KBM-7 (cell line): ENCODE measurements at places on chromosomes 11 and 22.

DNA sequence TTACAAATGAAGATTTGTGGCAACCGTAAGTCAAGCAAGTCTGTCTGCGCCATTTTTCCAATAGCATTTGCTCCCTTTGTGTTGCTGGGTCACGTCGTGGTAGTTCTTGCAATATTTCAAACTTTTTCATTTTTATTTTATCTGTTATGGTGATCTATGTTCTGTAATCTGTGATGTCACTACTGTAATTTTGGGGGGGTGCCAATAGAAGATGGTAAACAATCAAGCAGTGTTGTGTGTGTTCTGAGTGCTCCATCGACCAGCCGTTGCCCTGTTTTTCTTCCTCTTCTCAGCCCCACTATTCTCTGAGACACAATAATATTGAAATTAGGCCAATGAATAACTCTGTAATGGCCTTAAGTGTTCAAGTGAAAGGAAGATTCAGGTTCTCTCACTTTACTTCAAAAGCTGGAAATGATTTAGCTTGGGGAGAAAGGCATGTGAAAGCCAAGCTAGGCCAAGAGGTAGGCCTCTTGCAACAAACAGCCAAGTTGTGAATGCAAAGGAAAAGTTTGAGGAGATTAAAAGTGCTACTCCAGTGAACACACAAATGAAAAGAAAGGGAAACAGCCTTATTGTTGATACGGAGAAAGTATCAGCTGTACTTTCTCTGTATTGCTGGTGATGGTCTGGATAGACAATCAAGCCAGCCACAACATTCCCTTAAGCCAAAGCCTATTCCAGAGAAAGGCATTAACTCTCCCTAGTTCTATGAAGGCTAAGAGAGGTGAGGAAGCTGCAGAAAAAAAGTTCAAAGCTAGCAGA lies 7.5 kb downstream of the ZC3H12C start:
- DNase-seq = no peak

- DNase-seq = no peak
Measured at GRCh38 chr11:92845805-92846204, 123.6 kb upstream of the MTNR1B start.

DNA sequence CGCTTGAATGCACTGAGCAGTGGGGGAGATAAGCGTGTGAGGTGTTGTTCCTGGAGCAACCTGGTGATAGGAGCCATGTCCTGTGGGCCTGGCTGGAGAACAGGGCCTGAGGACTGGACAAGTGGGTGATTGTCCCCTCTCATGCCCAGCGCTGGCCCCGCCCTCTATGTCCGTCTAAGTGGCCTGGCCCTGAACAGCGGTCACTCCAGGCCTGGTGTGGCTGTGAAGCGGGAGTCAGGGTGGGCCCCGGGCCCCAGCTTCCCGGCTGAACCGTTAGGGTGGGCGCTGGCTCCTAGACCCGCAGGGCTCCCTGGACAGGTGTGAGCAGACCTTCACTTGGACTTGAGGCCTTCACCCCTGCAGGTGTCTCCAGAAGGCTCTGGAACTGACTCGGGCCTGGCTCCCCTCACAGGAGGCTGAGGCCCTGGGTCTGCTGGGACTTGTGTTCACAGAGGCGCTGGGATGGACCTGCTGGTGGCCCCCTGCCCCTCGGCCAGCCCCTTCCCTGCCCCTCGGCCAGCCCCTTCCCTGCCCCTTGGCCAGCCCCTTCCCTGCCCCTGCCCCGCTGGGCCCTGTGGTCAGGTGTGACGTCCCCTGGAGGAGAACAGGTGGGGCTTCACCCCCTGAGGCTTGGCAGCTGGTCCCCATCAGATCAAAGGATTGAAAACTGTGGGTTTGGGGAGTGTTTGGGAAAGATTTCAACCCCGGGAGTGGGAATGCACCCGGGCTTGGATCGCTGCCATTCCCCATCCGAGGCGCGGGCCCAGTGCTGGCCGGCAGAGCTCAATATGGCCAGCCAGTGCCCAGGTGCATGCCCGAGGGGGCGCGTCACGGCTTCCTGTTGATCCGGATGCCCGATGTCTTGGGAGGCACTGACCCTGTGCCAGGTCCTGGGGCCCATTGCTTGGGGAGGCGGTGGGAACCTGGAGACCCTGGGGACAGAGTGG lies 3.2 kb upstream of the MUC6 start:
- DNase-seq = no peak

GRCh38 chr22:17334059-17334458 lies 35.2 kb upstream of the CECR2 start:
- no peak for DNase-seq

- no peak for DNase-seq
Measured at GRCh38 chr22:27800250-27801201, 1.0 kb downstream of the MN1 start.

DNA sequence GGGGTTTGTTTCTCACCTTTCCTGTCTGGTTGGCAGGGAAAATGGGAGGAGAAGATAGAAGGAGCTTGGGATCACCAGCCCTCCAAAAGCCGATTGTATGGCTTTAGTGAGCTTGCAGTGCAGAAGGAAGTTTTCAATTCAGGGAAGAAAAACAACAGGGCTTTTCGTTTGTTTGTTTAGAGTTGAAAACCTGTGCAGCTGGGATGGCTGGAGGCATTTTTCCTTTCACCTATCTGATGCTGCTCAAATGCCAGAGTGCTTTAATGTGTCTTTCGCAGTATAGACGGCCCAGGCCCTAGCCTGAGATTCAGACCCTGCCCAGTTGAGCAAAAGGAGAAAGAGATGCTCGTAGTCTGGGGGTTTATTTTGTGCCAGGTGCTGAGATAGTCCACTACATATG lies 87.9 kb downstream of the INSC start:
- no peak for DNase-seq

GRCh38 chr11:57071829-57072228 lies 83.1 kb downstream of the OR5AK2 start:
- no peak for DNase-seq

- no peak for DNase-seq
Measured at GRCh38 chr11:117391181-117391580, 63.5 kb downstream of the CEP164 start.

DNA sequence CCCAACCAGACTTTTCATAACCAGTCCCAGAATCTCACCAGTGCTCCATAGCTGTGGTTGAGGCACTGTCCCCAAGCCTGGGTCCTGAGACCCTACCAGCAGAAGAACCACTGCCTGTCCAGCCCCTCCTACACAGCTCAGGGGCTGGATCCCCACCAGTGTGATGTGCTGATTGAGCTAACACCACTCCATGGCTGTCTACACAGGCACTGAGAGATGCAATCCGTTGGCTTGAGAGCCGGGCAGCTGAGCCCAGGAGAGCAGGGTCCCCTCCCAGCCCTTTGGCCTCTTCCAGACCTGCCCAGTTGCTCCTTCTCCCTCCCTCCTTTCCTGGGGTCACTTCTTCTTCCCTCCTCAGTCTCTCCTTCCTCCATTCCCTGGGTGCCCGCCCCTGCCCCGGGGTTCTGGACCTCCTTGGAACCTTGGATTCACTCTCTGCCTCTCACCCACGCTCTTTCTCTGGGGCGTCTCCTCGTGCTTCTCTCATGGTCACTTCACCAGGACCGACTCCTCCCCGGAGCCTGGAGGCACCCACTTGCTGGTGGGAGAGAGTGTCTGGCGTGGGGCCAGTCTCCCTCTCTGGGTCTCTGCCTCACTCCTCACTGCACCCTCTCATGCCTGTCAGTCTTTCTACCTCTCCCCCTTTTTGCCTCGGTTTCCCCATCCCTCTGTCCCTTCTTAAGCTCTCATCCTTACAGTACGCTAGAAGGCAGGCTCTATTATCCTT lies 706 bp upstream of the SCYL1 start:
- peak; percentile 37 for DNase-seq

GRCh38 chr11:11291041-11292015 lies 61.7 kb downstream of the CSNK2A3 start:
- no peak for DNase-seq

GRCh38 chr22:45009606-45010531 lies at the start of gene PHF21B:
TSS of gene PHF21B (minus strand) at chr22:45010005. CDS start at chr22:45009549, 456 bp downstream.
- no peak for DNase-seq
